NCI-H187 treated with DMSO at 0.1 percent for 48 hours (cell line): ENCODE measurements at places on chromosomes 3 and 15.

DNA sequence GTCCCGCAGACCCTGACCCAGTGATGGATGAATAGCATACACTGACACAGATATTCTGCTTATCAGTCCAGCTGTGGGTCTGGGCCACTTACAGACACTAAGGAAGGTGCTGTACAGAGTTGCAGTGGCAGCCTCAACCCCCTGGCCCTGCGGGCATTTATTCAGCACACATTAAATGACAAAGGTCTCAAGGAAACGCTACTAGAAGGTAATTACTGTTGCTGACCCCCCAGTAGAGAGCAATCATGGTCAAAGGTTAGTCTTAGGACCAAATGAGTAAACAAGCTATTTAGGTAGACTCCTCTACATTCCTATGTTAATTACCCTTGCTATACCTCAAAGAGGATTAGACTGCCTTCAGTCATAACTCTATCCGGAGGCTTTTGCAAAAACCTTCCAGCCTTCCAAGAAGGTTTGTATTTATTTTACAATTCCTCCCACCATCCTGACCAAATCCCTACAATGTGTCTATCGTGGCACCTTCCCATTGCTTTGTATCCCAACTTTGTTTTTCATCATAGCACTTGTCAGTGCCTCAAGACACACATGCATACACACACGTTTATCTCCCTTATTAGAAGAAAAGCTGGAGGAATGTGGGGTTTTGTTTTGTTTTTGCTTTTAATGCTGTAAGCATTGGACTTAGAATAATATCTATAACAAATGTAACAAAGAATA is 227.9 kb downstream of the PYDC2 start:
- no peak for DNase-seq

GRCh38 chr3:186965141-186965879 is 35.0 kb downstream of the ST6GAL1 start:
- no peak for DNase-seq

GRCh38 chr3:42660898-42661297 is 7.4 kb downstream of the ZBTB47 start:
- DNase-seq = no peak

DNA sequence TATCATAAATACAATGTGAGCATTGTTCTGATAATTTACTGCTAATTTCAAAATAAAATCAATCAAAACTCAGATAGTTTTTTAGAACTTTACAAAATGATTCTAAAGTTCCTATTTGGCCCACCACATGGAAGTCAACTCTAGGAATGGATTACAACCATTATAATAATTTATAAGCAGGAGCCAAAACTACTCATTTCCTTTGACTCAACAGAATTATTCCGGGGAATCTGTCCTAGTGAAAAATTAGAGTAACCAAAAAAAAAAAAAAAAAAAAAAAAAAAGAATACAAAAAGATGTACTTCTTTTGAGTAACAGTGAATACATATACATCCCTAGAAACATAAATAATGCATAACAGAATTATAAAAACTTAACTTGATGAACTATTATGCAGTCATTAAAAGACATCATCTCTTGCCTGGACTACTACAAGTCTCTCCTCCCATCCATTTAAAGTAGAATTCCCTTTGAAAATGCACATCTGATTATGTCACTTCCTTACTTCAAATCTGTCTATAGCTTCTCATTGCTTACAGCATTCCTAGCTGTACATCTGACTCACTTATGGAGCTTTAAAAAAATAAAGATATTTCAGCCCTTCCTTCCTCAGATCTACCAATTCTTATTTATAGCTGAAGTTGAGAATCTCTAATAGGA is 43.4 kb downstream of the HDGFL3 start:
- no peak for DNase-seq

DNA sequence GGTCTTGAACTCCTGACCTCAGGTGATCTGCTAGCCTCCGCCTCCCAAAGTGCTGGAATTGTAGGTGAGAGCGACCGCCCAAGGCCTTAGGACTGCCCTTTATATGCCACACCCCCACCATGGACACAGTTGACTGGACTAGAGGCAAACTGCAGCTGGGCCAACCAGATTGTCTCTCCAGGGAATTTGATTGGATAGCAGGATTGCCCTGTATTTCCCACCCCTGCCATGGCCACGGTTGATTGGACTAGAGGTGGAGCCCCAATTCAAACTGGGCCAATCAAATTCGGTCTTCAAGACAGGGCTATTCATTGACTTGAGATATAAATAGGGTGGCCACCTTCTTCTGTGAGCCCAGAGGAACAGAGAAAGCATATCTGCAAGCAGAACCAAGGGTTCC is 6.9 kb upstream of the CLPX start:
- no peak for DNase-seq

- no peak for DNase-seq
Measured at GRCh38 chr3:147930232-147930807, 521.2 kb downstream of the ZIC1 start.

DNA sequence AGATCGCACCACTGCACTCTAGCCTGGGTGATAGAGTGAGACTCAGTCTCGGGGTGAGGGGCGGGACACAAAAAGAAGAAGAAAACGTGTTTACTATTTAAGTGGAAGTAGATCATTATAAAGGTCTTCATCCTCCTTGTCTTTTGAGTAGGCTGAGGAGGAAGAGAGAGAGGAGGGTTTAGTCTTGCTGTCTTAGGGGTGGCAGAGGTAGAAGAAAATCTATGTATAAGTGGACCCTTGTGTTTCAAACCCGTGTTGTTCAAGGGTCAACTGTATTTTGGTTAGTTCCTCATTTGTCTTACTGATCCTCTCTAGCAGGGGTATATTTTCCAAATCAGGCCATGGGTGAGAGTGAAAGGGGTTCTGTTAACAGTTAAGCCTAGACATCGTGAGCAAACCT is 40.1 kb downstream of the TRIM71 start:
- DNase-seq = no peak

- DNase-seq = no peak
Measured at GRCh38 chr3:143897576-143898295, 49.5 kb upstream of the SLC9A9 start.

DNA sequence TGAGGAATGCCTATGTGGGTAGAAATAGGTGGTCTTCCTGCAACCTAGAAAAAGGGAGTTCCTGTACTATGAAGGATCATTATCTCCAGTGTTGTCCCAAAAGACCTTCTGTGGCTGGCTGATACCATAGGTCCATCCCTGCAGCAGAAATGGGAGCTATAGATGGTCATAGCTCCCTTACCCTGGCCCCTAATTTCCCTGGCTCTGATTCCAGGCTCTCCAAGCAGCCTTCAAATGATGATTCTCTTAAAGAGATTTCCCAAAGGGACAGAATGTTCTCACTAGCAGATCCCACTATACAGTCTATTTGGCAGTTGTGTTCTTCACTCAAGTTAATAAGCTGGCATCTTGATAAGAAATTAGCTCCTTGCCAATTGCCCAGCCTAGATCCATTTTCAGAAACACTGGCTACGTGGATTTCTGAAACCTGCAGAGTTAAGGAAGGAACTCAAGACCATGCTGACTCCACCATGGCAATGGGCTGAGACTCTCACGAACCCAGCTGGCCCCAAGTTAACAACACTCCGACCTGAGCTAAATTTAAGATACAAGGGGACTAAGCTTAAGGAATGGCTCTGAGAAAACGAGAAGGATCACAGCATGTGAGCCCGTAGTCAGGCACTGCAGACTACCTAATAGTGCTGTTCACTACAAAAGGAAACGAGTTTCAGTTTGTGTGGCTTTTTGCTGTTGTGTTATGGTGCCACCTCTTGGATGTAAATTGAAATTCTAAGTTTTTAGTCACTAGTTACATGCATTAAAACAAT is 11.4 kb downstream of the C15orf40 start:
- no peak for DNase-seq

DNA sequence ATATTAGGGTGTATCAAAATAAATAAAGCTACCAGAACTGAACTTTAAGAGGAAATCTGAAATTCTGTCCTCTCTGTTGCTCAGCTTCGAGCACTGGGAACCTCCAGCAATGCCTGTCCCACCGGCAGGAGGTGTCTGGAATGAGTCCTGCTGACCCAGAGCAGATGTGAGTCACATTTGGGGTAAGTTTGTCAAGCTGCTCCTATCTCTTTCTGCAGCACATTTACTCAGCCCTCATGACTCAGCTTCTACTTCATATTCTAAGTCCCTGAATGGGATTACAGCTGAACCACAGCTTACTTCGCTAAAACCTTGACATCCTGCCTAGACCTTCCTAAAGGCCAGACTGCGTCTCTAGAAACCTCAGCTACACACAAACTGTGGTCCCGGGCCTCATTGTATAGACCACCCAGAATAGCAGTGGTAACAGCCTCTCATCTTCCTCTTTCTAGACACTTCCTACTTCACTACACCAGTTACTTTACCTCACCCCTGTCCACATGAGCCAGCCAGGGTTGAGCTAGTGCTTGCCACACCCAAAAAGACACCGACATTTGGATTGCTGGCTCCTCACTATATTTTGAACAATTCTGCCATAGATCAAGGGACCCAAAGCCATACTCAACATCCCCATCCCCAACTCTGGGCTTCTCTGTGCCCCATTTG is 109.6 kb upstream of the TMCO5A start:
- DNase-seq = no peak

- no peak for DNase-seq
Measured at GRCh38 chr3:138688871-138689299, 80.3 kb downstream of the FAIM start.

- no peak for DNase-seq
Measured at GRCh38 chr15:66779331-66780009, 77.4 kb downstream of the SMAD6 start.

DNA sequence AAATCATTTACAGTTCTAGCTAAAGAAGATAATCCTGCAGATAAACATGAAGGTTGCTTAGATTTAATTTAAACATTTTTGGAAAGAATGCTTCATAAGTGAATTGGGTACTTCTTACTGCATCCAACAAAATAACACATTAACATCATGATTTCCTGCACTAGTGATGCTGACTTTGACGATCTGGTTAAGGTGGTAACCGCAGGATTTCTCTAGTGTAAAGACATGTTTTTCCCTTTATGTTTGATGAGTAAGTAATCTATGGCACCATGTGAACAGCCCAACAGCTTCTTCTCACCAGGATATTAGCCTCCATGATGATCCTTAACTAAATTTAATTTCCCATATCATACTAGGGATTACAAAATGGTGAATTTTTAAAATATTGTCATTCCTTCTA is 14.1 kb downstream of the SPPL2A start:
- no peak for DNase-seq

GRCh38 chr3:128281461-128282367 is 128.4 kb downstream of the EEFSEC start:
- DNase-seq = no peak

DNA sequence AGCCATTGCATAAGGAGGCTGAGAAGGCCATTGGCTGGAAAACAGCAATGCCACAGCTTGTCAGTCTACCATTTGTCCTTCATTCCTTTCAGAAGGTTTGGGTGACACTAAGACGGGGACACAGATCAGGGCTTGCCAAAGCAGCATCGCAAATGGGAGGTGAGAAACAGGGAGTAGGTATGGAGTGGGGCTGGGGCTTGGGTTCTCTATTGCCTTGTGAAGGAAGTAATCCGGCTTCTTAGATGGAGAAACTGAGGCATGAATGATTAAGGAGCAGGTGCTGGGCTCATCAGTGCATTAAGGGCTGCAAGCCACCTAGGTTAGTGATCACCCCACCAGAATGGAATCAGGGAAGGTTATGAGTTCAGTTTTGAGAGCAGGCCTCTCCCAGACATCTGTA is 115.6 kb upstream of the NMNAT3 start:
- no peak for DNase-seq

- no peak for DNase-seq
Measured at GRCh38 chr3:97338375-97338774, 426.2 kb upstream of the ARL6 start.

- DNase-seq = no peak
Measured at GRCh38 chr3:169122416-169122815, 541.1 kb downstream of the MECOM start.

DNA sequence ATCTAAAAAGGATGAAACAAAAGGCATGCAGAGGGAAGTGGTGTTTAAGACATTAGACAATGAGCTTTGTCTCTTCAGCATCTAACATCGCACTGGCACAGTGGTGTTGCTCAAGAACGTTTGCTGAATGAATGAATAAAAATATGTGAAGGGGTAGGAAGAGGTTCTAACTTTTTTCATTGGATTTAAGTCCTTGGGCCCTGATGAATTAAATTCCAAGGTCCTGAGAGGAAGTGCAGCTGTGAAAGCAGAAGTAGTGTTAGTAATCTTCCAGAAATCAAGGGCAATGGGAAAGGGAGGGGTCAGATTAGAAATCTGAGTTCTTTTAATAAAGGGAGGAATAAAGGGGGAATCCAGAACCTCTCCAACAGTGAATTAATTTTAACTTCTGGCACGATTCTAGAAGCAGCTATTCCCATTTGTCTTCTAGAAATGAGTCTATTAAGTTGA is 29.6 kb downstream of the TLNRD1 start:
- no peak for DNase-seq

GRCh38 chr3:31223278-31223677 is 309.4 kb upstream of the STT3B start:
- no peak for DNase-seq

- DNase-seq = no peak
Measured at GRCh38 chr15:81117581-81117980, 16.5 kb upstream of the CFAP161 start.

DNA sequence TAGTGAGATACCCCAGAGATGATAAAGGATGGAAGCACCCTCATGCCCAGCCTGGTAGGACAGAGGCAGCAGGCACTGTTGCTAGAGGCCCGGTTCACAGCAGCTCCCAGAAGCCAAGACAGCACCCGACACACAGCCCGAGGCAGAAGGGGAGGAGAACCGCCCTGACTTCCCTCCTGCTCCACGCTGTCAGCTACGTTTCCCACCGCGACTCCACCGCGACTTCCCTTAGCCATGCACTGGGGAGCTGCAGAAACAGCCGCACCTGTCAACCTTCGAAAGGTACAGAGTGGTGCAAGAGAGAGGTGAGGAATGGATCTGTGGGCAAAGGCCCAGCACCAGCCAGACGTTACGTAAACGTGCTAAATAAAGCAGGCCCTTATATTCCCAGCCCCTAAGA is 529.2 kb downstream of the GABRG3 start:
- no peak for DNase-seq

DNA sequence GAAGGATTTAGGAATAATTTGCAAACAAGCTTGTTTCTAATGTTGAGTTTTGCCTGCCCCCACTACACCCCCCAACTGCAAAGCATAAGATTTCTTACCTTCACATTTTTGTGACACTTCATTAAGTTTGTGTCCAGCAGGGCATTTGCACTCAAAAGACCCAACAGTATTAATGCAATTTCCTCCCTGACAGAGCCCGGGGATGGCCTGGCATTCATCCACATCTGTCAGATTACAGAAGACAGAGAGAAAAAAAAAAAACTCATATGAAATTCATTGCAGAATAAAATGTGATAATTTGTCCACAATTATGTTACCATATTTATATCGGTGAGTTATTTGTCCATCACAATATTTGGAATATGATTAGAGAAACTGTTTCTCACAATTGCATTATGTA is 111.5 kb downstream of the FBN1 start:
- no peak for DNase-seq
